ENCODE measurements at places on chromosomes 7 and 10.

DNA sequence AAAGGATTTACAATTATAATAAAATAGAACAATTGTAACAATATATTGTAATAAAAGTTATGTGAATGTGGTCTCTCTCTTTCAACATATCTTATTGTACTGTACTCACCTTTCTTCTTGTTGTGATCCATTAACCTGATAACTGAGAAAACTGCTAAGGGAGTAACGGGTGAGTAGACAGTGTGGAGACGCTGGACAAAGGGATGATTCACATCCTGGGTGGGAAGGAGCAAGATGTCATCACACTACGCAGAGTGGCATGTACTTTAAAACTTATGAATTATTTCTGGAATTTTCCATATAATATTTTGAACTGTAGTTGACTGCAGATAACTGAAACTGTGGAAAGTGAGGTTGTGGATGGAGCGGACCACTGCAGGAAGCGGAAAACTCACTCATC is 91.2 kb upstream of the PLPP4 start:
- no peak for DNase-seq

- DNase-seq = no peak
These were observed 149.4 kb downstream of the DNAJB6 start for GRCh38 chr7:157486007-157486755.

- DNase-seq = no peak
These were observed 77.1 kb downstream of the MAP3K8 start for GRCh38 chr10:30510932-30511700.

GRCh38 chr10:11320809-11321520 is 290.5 kb downstream of the USP6NL start:
- no peak for DNase-seq

DNA sequence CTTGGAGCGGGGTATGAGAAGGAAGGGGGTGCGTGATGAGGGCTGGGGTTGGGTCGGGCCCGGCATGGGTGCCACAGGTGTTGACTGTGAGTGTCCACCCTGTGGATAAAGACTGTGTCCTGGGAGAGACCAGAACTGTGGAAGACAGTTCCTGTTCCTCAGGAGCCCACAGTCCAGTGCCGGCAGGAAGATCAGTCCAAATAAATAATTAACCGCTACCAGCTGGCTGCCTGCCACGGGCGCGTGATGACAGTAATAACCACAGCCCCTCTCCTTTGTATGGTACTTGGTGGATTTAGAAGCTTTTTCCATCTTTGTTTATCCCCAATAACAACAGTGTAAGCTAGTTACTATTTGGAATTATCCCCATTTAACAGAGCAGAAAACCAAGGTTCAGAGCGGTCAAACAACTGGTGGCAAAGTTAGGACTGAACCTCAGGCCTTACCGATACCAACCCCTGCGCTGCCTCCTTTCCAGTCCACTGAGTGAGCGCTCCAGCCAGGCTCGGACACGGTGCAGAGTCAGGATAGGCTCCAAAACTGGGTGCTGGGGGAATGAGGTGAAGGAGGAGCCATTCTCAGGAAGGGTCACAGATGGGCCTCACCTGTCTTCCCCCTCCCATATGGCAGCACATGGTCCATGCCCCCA is 5.1 kb downstream of the ZMIZ1 start:
- no peak for DNase-seq

DNA sequence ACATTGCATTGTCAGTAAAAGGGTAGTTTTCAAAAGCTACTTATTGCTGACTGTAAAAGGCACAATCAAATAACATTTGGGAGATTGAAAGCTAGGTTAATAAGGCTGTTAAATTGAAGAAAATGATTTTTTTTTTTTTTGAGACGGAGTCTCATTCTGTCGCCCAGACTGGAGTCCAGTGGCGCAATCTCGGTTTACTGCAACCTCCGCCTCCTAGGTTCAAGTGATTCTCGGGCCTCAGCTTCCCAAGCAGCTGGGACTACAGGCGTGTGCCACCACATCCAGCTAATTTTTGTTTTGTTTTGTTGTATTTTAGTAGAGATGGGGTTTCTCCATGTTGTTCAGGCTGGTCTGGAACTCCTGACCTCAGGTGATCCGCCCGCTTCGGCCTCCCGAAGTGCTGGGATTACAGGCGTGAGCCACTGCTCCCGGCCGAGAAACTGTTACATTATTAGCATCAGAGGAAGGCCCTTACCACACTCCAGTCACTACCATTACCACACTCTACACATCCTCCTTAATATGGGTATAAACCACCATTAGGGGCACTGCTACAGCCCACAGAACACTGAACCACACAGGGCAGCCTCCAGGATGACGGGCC is 1.0 kb downstream of the CYP51A1 start:
- no peak for DNase-seq

GRCh38 chr7:19747740-19748339 is 25.6 kb downstream of the TMEM196 start:
- no peak for DNase-seq

GRCh38 chr7:134470864-134471263 is 12.0 kb upstream of the AKR1B1 start:
- DNase-seq = no peak

GRCh38 chr7:38465956-38466355 is 165.2 kb downstream of the AMPH start:
- no peak for DNase-seq

GRCh38 chr10:9635691-9636090 is 1382.0 kb upstream of the CELF2 start:
- no peak for DNase-seq

- DNase-seq = no peak
These were observed 70.8 kb downstream of the SGMS1 start for GRCh38 chr10:50552771-50553535.

GRCh38 chr7:37495574-37496184 is 47.0 kb upstream of the ELMO1 start:
- no peak for DNase-seq

GRCh38 chr7:64602518-64602917 is 39.6 kb upstream of the ZNF680 start:
- DNase-seq = no peak

DNA sequence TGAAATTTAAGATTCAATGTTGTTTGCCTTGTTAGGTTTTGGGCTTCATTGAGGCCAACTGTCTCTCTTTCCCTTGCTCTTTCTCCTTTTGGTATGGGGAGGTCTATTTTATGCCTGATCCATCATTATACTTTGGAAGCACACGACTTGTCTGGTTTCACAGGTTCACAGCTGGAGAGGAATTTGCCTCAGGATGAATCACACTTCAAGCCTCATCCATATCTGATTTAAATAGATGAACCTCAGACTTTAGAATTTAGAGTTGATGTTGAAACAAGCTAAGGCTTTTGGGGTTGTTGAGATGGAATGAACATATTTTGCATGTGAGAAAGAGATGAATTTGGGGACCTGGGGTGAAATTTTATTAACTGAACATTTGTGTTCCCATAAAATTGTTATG is 150.5 kb upstream of the IGFBP3 start:
- no peak for DNase-seq

GRCh38 chr10:31274310-31274709 is 44.7 kb upstream of the ZEB1 start:
- DNase-seq = no peak

DNA sequence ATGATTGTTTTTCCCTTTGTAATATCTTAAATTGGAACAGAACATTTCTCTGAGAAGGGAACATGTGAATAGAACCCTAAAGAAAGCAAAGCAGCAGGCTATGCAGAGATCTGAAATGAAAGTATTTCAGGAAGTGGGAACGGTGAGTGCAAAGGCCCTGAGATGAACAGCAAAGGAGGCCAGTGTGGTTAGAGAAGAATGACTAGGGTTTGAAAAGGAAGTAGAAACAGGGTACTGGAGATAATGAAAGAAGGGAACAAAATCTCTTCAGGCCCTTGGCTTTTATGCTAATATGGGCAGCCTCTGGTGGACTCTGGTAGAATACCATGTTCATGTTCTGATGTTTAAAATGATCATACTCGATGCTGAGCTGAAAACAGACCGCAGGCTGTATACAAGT is 22.2 kb downstream of the ARHGAP21 start:
- no peak for DNase-seq

DNA sequence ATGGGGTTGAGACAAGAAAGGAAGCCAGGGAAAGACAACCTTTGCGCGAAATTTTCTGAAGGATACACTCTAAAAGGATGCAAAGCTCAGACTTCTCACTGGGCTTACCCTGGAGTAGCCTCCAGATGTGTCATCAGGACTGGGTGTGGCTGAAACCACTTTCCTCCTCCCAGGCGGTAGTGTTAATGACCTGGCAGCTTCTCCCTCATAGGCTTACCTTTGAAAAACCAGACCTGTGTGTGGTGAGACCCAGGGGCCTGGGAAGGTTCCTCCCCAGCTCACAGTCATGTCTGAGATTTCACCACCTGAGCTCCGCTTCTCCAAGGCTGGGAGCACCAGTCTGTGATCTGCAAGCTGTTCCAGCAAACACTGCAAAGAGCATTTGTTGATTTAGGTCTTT is 93.7 kb downstream of the EPC1 start:
- DNase-seq = no peak

DNA sequence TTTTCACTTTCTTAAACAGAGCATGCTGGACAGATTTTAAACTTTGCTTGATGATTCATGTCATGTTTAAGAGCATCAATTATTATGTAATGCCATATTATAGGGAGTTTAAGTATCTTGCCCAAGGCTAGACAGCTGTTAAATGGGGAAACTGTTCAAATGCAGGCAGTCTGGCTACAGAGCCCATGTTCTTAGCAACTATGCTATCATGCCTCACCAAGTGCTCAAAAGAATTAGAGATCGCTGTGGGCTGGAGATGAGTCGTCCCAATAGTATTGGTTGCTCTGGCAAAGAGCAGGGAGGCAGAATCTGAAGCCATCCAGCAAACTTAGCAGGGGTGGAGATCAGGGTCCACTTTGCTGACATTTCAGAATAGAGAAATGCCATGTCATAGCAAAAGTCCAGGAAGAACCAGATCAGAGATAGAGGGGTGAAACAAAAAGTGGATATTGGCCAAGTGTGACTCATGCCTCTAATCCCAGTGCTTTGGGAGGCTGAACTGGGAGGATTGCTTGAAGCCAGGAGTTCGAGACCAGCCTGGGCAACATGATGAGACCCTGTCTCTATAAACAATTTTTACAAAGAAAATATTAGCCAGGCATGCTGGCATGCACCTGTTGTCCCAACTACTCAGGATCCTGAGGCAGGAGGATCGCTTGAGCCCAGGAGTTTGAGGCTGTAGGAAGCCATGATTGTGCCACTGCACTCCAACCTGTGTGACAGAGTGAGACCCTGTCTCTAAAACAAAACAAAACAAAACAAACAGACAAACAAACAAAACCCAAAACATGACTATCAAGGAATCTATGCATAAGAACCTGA is 57.8 kb downstream of the BAMBI start:
- DNase-seq = no peak
